ENCODE measurements at places on chromosomes 13 and 19. TPM values are rescaled to one million over a fixed set of nuclear protein-coding genes. Genes with fewer than 3 reads are reported as not detected.

LILRA5 gene
- polyA plus RNA-seq, result 31.5 TPM

TMC4 gene
- polyA plus RNA-seq, result 44.8 TPM

ZNF541 gene
- polyA plus RNA-seq, result 0.07 TPM

ZNF324 gene
- 6.0 TPM for polyA plus RNA-seq

Data from adipose tissue (tissue), 3 donors.